ENCODE measurements at places on chromosomes 3 and 15.
A peak's percentile ranks its signal among the peaks of the same experiment; 100 is the strongest.

DNA sequence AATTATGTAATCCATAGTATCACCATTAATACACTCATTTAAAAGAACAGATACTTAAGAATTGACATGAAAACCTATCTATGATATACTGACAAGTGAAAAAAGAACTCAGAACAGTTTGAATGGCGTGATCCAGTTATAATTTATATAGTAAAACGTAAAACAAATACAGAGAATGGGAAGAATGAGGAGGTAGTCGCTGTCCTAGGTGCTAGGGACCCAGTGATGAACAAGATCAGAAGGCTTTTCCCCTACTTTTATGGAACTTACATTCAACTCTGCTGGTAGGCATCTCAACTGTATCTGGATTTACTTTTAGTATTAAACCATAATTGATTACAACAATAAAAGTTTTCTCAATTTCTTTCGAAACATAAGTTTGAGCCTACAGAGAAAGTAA lies 31.8 kb downstream of the GSK3B start:
- DNase-seq: no peak

DNA sequence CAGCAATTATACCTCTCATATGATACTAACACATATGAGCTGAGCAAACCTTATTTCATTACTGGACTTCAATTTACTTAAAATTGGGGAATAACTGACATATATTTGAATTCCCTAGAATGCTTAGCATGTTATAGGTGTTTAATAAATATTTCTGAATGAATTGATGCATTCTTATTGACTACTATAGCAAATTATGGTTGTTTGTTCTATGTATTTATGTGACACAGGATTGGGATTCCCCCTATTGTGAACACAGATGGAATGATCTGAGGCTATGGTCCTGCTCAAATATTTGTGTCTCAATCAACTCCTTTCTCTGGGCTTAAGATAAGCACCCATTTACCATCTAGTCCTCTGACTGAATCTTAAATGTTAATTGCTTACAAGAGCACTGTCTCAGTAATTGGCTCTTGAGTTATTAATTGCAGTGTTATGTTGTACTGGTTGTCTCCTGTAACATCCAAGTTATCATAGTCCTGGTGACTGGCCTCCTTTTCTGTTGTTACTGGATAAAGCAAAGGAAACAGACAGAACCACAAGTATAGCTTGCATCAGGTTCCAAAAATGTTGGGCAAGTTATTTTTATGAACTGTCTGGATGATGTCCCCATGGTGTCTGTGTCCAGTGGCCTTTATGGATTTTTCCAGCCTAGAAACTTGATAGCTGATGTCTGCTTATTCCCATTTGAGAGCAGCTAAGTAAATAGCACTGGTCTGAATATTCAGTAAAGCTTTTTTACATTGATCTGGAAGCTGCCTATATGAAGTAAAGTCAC lies 2.3 kb upstream of the UACA start:
- DNase-seq: no peak

DNA sequence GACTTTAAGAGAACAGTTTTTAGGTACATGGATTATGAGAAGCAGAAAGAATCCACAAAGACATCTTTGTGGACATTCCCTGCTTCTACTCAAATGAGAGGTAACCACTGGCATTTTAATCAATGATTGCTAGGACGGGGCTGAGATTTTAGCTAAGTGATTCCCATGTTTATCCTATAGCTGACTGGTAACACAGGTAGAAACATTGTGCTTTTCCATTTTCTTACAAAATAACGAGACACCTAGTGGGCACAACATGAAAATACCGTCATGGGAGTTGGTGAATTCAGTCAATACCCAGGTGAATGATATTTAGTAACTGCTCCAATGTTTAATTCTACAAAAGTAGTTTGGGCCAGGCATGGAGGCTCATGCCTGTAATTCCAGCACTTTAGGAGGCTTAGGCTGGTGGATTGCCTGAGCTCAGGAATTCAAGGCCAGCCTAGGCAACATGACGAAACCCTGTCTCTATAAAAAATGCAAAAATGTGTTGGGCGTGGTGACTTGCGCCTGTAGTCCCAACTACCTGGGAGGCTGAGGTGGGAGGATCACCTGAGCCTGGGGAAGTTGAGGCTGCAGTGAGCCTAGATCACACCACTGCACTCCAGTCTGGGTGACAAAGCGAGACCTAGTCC lies 37.2 kb upstream of the DENND4A start:
- peak; percentile 78 for DNase-seq

DNA sequence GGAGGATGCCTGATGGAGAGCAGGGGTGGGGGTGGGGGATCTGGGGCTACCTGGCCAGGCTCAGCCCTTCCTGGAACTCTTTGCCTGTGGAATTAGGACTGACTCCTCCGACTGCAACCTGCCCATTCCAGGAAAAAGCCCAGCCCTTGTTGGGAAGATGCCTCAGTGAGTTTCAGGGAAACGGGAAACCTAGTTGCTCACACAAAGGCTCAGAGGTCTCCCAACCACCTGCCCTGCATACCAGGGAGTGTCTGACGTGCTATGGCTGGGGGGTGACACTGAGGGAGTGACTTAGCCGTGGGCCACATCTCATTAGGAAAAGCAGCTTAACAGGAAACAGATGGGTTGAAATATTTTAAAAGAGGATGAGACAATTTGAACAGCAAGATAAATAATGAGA lies 27.9 kb downstream of the CYP8B1 start:
- DNase-seq: no peak

GRCh38 chr3:71136276-71136675 lies 447.3 kb downstream of the FOXP1 start:
- no peak for DNase-seq

DNA sequence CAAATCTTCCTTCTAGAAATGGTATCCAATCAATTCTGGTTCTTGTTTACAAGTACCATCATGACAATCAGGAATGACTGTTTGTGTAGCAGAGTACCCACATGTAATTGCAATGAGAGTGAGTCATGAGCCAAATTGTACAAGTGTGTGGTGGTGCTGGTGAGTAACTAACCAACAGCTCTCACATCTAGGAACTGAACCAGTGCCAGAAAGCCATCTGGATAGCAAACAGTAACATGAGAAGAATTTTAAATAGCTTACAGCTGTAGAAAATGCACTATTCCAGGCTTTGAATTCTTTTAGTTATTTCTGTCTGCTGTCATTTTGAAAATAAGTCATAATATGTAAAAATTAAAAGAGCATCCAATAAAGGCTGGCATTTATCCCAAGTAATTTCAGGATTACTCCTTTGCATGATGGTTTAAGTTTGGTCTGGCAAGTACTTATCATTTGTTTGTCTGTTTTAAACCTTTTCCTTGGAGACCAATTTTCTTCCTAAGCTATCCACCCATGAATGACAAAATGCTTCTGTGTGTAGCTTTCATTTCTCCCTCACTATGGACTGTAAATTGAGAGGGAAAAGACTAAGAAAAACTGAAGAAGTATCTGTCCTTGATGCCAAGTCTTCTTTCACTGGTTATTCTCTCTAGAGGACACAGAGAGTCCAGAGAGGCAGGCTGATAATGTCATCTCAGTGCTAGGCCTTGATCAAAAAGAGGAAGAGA lies 60.0 kb downstream of the PIK3CB start:
- no peak for DNase-seq

DNA sequence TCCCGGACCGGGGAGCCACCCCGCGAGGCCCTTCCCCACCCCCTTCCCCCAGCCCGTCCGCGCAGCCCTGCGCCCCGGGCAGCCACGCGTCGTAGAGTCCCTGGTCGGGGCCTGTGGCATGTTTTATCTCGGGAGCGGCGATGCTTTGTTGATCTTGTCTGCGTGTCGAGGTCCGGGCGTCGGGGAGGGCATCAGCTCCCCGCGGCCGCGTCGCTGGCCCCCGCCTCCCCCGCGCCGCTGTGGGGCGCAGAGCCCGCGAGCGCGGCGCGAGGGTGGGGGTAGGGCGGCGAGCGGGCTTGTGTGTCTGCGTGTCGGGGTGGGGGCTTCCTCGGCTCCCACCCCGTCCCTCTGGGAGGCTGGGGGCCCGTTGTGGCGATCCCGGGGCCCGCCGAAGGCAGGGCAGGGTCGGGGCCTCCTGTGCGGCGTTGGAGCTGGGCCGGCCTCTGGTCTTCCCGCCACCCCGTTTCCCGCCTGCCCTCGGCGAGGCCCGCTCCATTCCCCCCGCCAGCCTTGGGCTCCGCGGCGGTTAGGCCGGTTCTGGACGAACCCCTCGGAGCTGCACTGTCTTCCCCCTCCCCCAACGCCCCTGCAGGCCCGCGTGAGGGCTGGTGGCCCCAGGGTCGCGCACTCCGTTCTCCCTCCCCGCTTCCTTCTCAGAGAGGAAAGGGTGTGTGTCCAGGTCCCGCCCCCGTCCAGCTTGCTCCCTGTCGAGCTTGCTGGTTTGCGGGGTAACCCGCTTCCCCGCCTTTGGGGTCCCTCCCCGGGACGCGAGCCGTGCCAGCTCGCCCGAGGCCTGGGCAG lies 695 bp downstream of the GMPS start:
- peak; percentile 46 for DNase-seq

DNA sequence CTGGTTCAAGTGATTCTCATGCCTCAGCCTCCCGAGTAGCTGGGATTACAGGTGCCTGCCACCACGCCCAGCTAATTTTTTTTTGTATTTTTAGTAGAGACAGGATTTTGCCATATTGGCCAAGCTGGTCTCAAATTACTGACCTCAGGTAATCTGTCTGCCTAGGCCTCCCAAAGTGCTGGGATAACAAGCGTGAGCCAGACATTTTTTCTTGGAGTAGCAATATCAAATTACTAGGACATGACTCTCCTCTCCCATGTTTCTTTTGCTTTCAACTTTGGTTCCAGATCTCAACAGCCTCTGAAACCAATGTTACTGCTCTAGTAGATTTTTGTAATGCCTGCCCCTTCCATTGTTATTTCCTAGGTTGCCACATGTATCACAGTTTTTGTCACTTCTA lies 462.0 kb downstream of the GBE1 start:
- DNase-seq: no peak

GRCh38 chr3:116046350-116046749 lies 398.9 kb downstream of the LSAMP start:
- DNase-seq: no peak

GRCh38 chr15:39427705-39428104 lies 153.2 kb upstream of the THBS1 start:
- DNase-seq: no peak

GRCh38 chr3:108024146-108024850 lies 66.5 kb downstream of the CD47 start:
- no peak for DNase-seq

- no peak for DNase-seq
Measured at GRCh38 chr3:88988906-88989305, 118.5 kb upstream of the EPHA3 start.

- no peak for DNase-seq
Measured at GRCh38 chr15:58440158-58440910, 8.5 kb downstream of the LIPC start.

- no peak for DNase-seq
Measured at GRCh38 chr3:136311261-136311660, 61.1 kb downstream of the PCCB start.

DNA sequence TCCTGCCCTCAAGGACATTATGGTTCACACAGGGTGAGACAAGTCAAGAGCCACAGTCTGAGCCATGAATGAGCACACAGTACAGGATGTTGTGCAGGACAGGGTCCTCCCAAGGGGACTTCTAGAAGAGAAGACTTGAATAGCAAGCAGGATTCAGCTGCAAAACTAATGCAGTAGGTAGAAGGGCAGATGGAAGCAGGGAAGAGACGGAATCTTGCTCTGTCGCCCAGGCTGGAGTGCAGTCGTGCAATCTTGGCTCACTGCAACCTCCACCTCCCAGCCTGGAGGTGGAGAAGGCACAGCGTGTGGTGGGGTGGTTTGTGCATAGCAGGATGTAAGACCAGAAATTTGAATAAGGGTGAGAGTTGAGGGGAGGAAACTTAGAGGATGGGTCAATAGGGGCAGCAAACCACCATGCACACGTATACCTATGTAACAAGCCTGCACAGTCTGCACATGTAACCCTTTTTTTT lies 8.0 kb downstream of the BCL2L10 start:
- DNase-seq: no peak

GRCh38 chr3:71183549-71183948 lies 400.0 kb downstream of the FOXP1 start:
- no peak for DNase-seq

- no peak for DNase-seq
Measured at GRCh38 chr15:95025924-95026728, 794.8 kb downstream of the MCTP2 start.

- DNase-seq: no peak
Measured at GRCh38 chr3:32413845-32414521, 22.3 kb downstream of the CMTM7 start.

DNA sequence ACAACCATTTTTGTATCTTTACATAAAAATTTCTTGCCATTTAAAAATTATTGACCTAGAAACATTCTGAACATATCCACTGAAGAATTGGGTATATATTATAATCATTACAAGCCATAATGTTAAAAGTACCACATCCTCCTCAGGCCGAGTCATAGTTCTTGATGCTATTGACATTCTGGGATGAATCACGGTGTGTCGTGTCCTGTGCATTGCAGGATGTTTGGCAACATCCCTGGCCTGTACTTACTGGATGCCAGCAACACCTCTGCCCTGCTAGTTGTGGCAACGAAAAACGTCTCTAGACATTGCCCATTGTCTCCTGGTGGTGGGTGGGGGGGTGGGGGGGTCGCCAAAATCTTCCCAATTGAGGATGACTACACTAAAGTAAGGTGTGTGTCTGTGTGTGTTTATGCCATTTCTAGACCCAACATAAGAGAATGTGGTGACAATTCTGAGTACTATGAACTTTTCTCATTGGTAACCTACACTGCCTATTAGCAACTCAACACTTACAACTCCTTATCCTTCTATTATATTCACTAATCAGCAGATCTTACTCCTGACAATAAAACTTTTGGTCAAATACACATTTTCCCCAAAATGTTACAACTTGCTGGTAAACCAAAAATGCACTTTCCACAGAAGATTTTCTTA lies 471.6 kb downstream of the FOXP1 start:
- DNase-seq: no peak

- no peak for DNase-seq
Measured at GRCh38 chr3:81936817-81937216, 175.4 kb upstream of the GBE1 start.

DNA sequence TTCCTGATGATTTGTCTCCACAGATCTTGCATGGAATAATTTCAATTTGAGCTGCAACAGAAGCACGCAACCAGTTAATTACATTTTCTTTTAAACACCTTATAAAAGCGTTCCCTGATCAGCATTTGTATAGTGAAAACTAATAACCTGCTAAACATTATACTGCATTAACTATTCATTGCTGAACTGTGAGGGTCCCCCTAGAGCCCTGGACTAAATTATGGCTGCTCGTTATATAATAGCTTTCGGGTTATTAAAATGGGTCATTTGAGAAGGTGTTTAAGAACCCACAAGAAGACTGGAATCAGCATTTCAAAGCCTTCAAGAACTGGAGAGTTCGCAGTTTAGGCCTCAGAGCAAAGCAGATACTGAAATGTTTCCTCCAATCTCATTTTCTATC lies 52.9 kb upstream of the ICE2 start:
- DNase-seq: no peak

- DNase-seq: peak; percentile 24
Measured at GRCh38 chr3:138890555-138891187, 55.9 kb upstream of the PIK3CB start.

GRCh38 chr3:128014548-128014947 lies 37.7 kb upstream of the SEC61A1 start:
- DNase-seq: no peak

GRCh38 chr15:99264125-99264524 lies 12.8 kb downstream of the LRRC28 start:
- DNase-seq: no peak

GRCh38 chr3:173711619-173712018 lies 314.1 kb downstream of the NLGN1 start:
- DNase-seq: no peak

GRCh38 chr3:94221829-94222228 lies 159.0 kb downstream of the NSUN3 start:
- no peak for DNase-seq

Measured in CD4-positive, alpha-beta T cell treated with Interleukin-17A for 1 hour (primary cell).